ENCODE measurements at places on chromosomes 11 and 22. TPM values are rescaled to one million over a fixed set of nuclear protein-coding genes. Genes with fewer than 3 reads are reported as not detected.
A peak's percentile ranks its signal among the peaks of the same experiment; 100 is the strongest.

The SAA4 gene
- 75.6 TPM for polyA plus RNA-seq

The ARHGAP42 gene
- 8.7 TPM for polyA plus RNA-seq

The SLC5A1 gene
- polyA plus RNA-seq, result 3.0 TPM

The USP2 gene
- 23.5 TPM for polyA plus RNA-seq

The FOLR1 gene
- polyA plus RNA-seq, result 13.4 TPM

The KCNQ1OT1 gene
- polyA plus RNA-seq, result 3.1 TPM

The NXPE4 gene
- 1.1 TPM for polyA plus RNA-seq

The TREH gene
- polyA plus RNA-seq, result 10.7 TPM

The CLCF1 gene
- 6.5 TPM for polyA plus RNA-seq

The NLRP14 gene
- not detected for polyA plus RNA-seq

The IL17REL gene
- polyA plus RNA-seq, result not detected

DNA sequence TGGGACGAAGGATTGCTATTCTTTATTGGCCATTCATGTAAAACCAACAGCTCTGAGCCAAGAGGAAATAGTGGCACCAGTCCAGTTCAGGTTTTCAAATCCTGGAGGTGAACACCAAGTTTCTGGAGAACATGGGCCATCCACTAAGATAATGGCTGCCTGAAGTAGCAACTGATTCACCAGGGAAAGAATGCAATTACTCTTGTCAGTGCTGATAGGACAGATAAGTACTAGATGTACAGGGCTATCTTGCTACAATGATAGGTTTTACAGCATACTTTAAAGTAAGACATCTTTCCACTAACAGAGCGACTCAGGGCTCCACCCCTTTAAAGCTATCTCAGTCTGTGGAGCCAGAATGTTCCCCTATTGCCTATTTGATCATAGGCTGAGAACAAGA is 36.8 kb upstream of the APOA1 start:
- H3K4me1 ChIP-seq, result no peaks in the 10 kb centered on the region
- H3K27ac ChIP-seq, result peak overlapping the region; percentile 58
- peak; percentile 56 for DNase-seq
- no peaks in the 10 kb centered on the region for H3K27me3 ChIP-seq

DNA sequence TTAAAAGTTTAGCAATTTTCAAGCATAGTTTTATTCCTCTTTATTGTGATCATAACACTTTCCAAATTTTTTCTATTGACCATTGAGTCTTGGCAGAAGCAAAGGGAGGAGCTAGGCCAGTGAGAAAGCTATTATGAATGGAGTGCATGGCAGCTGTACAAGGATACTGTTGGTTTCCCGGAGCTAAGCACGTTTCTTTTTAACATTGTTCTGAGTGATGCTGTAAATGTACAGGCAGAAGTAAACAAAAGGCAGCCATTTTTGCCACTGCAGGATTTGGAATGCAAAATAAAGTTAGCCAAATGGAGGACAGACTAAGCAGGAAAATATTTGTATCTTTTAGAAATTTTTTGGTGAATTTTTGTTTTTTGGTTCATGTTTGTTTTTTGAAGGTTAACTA is 16.2 kb downstream of the CBL start:
- no peaks in the 10 kb centered on the region for H3K27me3 ChIP-seq
- no peak overlapping the region for H3K4me3 ChIP-seq
- H3K36me3 ChIP-seq, result no peaks in the 10 kb centered on the region
- peak overlapping the region; percentile 25 for H3K27ac ChIP-seq
- H3K4me1 ChIP-seq, result no peaks in the 10 kb centered on the region
- peak; percentile 32 for DNase-seq

- no peaks in the 10 kb centered on the region for H3K4me1 ChIP-seq
- no peak overlapping the region for H3K27ac ChIP-seq
- no peak for DNase-seq
- no peaks in the 10 kb centered on the region for H3K27me3 ChIP-seq
- H3K36me3 ChIP-seq, result no peaks in the 10 kb centered on the region
These were observed 80.5 kb downstream of the PDHX start for GRCh38 chr11:34996958-34997357.

- no peaks in the 10 kb centered on the region for H3K36me3 ChIP-seq
- H3K4me1 ChIP-seq, result peaks cover 5% of the 10 kb centered on the region
- H3K27me3 ChIP-seq, result no peaks in the 10 kb centered on the region
- no peak overlapping the region for H3K27ac ChIP-seq
- DNase-seq, result peak; percentile 51
These were observed 40.7 kb upstream of the DKK3 start for GRCh38 chr11:12048936-12049790.

GRCh38 chr11:44404736-44405395 is 94.9 kb upstream of the ALX4 start:
- H3K27me3 ChIP-seq, result peaks cover 4% of the 10 kb centered on the region
- H3K4me1 ChIP-seq, result no peaks in the 10 kb centered on the region
- no peaks in the 10 kb centered on the region for H3K36me3 ChIP-seq
- DNase-seq, result no peak
- no peak overlapping the region for H3K27ac ChIP-seq

DNA sequence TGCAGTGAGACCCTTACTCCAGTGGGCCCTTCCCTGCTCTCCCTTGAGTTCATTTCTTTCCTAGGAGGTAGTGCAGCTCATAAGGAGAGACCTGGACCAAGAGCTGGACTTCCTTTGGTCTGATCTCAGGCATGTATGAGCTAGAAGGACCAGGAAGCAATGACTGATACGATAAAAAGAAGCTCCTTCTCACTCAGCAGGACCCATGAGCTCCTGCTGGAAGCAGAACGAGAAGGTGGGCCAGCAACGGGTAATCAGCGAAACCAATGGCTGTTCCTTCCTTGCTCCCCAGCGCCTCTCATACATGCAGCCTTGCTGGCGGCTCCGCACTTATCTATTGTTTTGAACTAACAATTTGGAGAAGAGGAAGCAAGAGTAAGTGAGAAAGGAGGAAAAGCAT is 56.8 kb downstream of the RPUSD4 start:
- H3K27ac ChIP-seq, result no peak overlapping the region
- no peaks in the 10 kb centered on the region for H3K36me3 ChIP-seq
- H3K4me3 ChIP-seq, result no peak overlapping the region
- DNase-seq, result no peak
- H3K27me3 ChIP-seq, result no peaks in the 10 kb centered on the region

DNA sequence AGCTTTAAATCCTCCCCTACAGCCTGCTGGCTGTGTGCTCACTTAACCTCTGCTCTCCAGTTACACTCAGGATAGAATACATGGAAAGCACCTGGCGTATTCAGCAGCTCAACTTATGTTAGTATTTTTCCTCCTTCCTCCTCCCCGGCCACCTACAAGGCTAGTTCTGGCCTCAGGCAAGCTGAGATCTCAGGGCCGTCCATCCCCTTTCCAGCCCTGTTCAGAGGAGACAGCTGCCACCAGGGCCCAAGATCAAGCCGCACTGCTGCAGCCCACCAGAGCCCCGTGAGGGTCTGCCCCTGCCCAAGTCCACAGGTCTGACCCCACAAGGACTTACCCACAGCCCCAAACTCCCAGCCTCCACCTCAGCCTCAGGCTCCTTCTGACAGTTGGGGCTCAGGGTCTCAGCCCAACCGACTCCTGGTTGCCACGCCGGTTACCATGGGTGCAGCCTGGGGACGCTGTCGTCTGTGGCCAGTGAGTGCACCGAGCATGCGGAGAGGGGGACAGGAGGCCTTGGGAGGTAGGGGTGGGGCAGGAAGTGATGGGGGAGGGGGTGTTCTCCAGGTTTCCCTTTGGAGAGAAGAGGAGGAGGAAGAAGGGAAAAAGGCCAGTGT is at the start of gene C11orf16:
Gene C11orf16, minus strand, starts transcription at position 384 of the 617 bp plus-strand sequence. CDS start 639 bp downstream, outside the sequence.
- no peak within 1 kb of the TSS for H3K27ac ChIP-seq
- no peaks in the 10 kb centered on the region for H3K36me3 ChIP-seq
- no peaks in the 10 kb centered on the region for H3K4me1 ChIP-seq

GRCh38 chr22:19038164-19038546 is 84.1 kb downstream of the DGCR2 start:
- no peaks in the 10 kb centered on the region for H3K36me3 ChIP-seq
- no peaks in the 10 kb centered on the region for H3K4me1 ChIP-seq
- H3K4me3 ChIP-seq, result no peak overlapping the region

DNA sequence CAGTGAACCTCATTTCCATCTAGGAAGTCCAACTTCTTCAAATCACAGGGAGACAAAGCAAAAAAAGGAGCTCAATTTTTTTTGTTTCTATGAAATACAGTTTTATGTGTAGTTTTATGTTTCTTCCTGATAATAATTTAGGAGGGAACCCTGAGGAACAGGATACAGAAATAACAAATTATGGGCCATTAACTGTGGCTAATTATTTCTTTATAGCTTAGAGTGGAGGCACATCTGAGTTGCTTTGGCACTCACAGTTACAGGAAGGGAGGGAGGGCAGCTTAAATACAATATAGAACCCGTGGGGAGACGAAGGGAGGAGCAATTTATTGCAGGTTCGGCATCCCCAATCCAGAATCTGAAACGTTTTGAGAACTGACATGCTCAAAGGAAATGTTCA is 37.1 kb upstream of the HORMAD2 start:
- peaks cover 17% of the 10 kb centered on the region for H3K4me1 ChIP-seq
- peak overlapping the region; percentile 82 for H3K27ac ChIP-seq
- no peaks in the 10 kb centered on the region for H3K36me3 ChIP-seq
- DNase-seq, result no peak

DNA sequence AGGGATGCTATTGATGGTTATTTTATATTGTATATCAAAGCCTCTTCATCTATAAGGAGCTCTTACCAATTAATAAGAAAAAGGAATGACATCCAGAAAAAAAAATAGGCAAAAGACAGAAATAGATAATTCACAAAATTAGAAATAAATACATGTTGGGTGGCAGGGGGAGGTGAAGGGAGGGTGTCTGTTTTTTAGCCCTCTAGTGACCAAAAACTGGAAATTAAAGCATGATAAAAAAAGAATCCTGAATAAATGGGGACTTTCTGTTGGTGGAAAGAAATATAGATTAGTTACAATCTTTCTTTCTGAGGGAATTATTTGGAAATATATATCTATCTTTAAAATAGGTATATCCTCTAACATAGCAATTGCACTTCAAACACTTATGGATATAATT is 42.0 kb upstream of the TTC36 start:
- H3K27ac ChIP-seq, result no peak overlapping the region
- DNase-seq, result no peak
- H3K4me3 ChIP-seq, result no peak overlapping the region
- H3K4me1 ChIP-seq, result no peaks in the 10 kb centered on the region
- H3K27me3 ChIP-seq, result no peaks in the 10 kb centered on the region

DNA sequence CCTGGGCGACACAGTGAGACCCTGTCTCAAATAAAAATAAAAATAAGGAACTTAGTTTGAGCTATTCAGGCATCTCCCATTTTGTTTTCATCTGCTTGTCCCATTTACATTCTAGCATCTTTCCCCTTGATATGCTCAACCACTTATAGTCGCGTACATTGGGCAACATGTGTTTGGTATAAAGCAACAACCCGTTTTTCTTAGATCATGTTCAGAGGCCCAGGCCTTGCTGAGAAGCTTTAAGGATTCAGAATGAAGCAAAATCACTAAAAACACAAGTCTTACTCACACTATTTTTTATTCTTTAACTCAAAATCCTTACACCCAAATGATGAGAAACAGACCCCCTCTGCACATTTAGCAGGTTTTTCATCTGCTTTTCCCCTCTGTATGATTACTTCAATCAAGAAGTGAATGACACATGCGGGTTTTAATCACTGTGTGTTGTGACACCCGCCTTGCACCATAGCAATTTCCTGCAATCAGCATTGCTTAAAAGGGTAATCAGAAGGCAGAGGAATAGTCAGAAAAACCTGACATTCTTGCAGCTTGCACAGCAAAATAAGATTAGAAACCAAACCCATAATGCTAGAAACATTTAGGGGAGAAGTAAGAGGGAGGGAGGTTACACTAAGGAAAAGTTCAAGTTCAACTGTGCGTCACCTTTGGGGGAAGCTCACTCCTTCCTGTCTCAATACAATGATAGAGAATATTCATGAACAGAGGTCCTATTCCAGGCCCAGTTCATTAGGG is 25.9 kb downstream of the ALG9 start:
- peaks cover under 1% of the 10 kb centered on the region for H3K4me1 ChIP-seq
- no peak overlapping the region for H3K4me3 ChIP-seq
- no peak for DNase-seq

GRCh38 chr22:26835929-26836528 is 178.6 kb downstream of the MIAT start:
- H3K4me3 ChIP-seq, result no peak overlapping the region
- peak; percentile 55 for DNase-seq
- H3K36me3 ChIP-seq, result no peaks in the 10 kb centered on the region
- no peaks in the 10 kb centered on the region for H3K27me3 ChIP-seq
- H3K4me1 ChIP-seq, result no peaks in the 10 kb centered on the region
- no peak overlapping the region for H3K27ac ChIP-seq

DNA sequence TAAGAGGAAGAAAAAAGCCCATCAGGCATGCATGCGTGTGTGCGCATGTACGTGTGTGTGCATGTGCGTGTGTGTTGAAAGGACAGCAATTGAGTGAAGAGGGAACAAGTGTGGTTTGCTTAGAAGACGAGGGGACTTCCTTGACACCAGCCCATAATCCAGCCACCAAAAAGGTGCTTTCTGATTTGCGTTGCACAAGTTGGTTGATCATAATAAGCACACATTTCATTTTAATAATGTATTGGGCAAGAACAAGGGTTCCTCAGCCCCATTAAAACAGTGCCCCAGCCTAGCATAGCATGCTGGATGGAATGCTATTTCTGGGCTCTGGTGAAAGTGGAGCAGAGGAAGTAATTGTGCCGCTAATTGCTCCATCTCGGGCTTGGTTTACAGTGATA is 493.2 kb downstream of the MIAT start:
- no peaks in the 10 kb centered on the region for H3K36me3 ChIP-seq
- H3K27me3 ChIP-seq, result no peaks in the 10 kb centered on the region
- peaks cover 11% of the 10 kb centered on the region for H3K4me1 ChIP-seq
- H3K27ac ChIP-seq, result no peak overlapping the region
- H3K4me3 ChIP-seq, result no peak overlapping the region

DNA sequence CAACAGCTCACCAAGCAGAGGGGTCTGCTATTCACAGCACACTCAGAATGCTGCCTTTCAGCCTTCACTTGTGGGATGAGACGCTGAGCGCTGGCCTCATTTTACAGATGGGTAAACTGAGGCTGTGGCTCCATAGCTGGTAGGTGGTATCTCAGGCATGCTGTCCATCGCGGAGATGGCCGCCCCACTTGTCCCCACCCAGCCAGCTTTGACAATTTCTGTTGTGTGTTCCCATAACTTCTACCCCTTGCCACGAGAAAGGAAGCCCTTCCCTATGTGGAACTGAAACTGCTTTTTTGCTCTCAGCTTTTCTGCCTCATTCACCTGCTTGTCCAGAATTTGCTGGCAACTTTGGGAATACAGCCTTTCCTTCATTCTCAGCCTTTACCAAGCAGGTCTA is 36.1 kb upstream of the NNMT start:
- no peak overlapping the region for H3K27ac ChIP-seq
- no peaks in the 10 kb centered on the region for H3K27me3 ChIP-seq
- H3K4me1 ChIP-seq, result peaks cover 31% of the 10 kb centered on the region
- H3K4me3 ChIP-seq, result no peak overlapping the region
- H3K36me3 ChIP-seq, result no peaks in the 10 kb centered on the region

GRCh38 chr11:81644239-81644840 is 1089.3 kb downstream of the FAM181B start:
- H3K36me3 ChIP-seq, result no peaks in the 10 kb centered on the region
- H3K27ac ChIP-seq, result no peak overlapping the region
- H3K27me3 ChIP-seq, result peaks cover 25% of the 10 kb centered on the region

GRCh38 chr11:73856031-73856567 is 20.5 kb downstream of the COA4 start:
- H3K4me1 ChIP-seq, result no peaks in the 10 kb centered on the region
- no peaks in the 10 kb centered on the region for H3K27me3 ChIP-seq
- H3K36me3 ChIP-seq, result no peaks in the 10 kb centered on the region
- DNase-seq, result no peak
- no peak overlapping the region for H3K4me3 ChIP-seq
- H3K27ac ChIP-seq, result no peak overlapping the region
